ENCODE measurements at places on chromosomes 6 and 20.
A peak's percentile ranks its signal among the peaks of the same experiment; 100 is the strongest.

DNA sequence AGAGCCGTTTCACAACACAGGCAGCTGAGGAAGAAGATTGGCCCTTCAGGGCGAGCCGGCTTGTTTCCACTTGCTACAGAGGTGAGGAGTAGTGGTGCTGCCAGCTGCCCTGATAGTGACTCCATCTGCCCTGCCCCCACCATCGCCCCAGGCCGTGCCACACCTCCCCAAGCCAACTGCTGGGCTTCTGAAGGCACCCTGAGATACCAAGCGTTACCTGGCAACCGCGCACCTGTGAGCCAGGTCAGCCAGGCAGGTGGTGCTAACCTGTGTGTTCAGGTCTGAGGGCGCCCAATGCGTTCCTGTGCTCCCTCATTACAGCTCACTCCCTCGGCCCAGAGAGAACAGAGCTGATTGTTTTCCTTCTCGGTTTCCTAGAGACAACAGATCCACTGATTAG lies 299.1 kb upstream of the ID4 start:
- DNase-seq = no peak

- DNase-seq = no peak
Measured at GRCh38 chr6:21918041-21918440, 324.5 kb downstream of the SOX4 start.

DNA sequence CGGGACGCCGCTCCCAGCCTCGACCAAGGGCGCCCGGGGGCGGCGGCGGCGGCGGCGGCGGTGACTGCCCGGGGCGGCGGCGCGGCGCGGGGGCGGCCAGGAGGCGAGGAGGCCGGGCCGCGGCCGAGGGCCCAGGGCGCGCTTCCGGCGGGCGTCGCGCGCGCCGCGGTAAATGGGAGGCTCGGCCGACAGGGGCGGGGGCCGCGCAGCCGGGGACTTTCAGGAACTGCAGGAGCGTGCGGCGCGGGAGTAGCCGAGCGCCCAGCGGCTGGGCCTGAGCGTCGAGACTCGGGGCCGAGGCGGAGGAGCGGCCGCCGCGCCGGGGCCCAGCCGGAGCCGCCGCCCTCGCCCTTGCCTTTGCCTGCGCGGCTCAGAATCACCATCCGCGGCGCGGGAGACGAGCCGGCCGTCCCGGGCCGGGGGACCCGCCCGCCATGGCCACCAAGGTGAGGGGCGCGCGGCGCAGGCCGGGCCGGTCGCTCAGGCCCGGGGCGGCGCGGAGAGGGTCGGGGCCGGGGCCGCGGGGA lies at the start of gene SNX9:
TSS of gene SNX9 (plus strand) at position 246 of the 527 bp plus-strand sequence. CDS start at position 435, 189 bp downstream.
- DNase-seq = peak; percentile 56

DNA sequence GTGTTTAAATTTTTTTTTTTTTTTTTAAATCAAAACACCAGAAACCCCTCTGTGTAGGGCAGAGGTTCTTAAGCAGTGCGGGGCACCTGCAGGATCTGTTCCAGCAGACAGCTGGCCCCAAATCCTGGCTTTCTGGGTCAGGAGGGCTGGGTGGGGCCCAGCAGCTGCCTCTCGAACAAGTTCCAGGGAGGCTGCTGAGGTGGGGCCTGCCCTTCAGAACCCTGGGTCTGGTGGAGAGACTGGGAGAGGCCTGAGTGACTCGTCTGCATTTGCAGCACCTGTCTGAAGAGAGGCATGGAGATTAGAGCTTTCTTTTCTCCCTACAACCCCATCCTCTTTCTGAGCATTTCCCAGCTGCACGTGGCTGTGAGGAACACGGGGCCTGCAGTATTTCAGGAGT lies 8.4 kb downstream of the PSMG4 start:
- DNase-seq = no peak
